ENCODE measurements at places on chromosomes 7 and 10. TPM values are rescaled to one million over a fixed set of nuclear protein-coding genes. Genes with fewer than 3 reads are reported as not detected.

GRCh38 chr10:59088912-59089573 is 87.4 kb upstream of the PHYHIPL start:
- no peak for DNase-seq
- H3K27ac ChIP-seq, result no peak overlapping the region
- H3K4me3 ChIP-seq, result no peak overlapping the region

GRCh38 chr10:98242823-98243222 is 25.2 kb downstream of the LOXL4 start:
- peaks cover 33% of the 10 kb centered on the region for H3K36me3 ChIP-seq
- H3K4me3 ChIP-seq, result no peak overlapping the region
- H3K27ac ChIP-seq, result no peak overlapping the region
- no peaks in the 10 kb centered on the region for H3K27me3 ChIP-seq
- H3K4me1 ChIP-seq, result peaks cover 4% of the 10 kb centered on the region

GRCh38 chr10:11279314-11279713 is 261.6 kb downstream of the CELF2 start:
- no peak for DNase-seq
- H3K36me3 ChIP-seq, result peaks cover 49% of the 10 kb centered on the region
- no peak overlapping the region for H3K4me3 ChIP-seq
- H3K4me1 ChIP-seq, result peaks cover 7% of the 10 kb centered on the region
- no peak overlapping the region for H3K27ac ChIP-seq

DNA sequence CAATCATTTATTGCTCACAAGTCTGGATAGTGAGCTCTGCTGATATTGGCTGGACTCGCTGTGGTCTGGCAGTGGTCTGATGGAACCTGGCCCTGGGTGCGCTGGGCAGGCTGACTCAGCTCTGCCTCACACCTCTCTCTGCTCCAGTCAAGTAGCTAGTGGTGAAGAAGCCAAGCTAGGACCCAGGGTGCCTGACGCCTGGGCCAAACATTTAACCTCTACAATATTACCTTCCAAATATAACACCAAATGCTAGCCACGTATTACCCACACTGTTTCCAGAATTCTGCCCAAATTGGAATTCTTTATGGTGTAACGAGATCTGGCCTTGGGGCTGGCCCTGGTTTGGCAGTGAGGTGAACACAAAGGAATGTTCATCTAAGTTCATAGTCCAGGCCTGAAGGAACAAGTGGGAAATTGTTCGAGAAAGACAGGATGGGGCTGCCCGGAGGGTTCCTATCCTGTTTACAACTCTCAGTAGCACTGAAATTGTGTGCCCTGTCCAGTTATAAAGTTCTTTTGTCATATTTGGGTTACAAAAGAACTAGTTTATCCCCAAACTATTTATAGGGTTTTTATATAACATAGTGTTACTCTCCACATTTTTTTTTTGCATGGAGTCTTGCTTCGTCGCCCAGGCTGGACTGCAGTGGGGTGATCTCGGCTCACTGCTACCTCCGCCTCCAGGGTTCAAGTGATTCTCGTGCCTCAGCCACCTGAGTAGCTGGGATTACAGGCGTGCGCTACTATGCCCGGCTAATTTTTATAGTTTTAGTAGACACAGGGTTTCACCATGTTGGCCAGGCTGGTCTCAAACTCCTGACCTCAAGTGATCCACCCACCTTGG is 16.3 kb downstream of the OR2AE1 start:
- no peaks in the 10 kb centered on the region for H3K4me1 ChIP-seq
- H3K36me3 ChIP-seq, result no peaks in the 10 kb centered on the region
- DNase-seq, result no peak
- no peak overlapping the region for H3K27ac ChIP-seq
- H3K27me3 ChIP-seq, result peaks cover 7% of the 10 kb centered on the region

GRCh38 chr10:44356139-44357022 is 28.5 kb downstream of the CXCL12 start:
- H3K27me3 ChIP-seq, result peaks cover 2% of the 10 kb centered on the region
- no peak overlapping the region for H3K27ac ChIP-seq
- H3K36me3 ChIP-seq, result no peaks in the 10 kb centered on the region
- H3K4me1 ChIP-seq, result no peaks in the 10 kb centered on the region
- no peak overlapping the region for H3K4me3 ChIP-seq

The TES gene
- total RNA-seq, result 112 TPM

The ANKRD7 gene
- 0.47 TPM for total RNA-seq

The RHEB gene
- 90.3 TPM for total RNA-seq

- H3K27me3 ChIP-seq, result no peaks in the 10 kb centered on the region
- DNase-seq, result no peak
- H3K4me3 ChIP-seq, result no peak overlapping the region
Observed at GRCh38 chr7:81710751-81711150, 59.1 kb downstream of the HGF start.

The OR2A5 gene
- not detected for total RNA-seq

DNA sequence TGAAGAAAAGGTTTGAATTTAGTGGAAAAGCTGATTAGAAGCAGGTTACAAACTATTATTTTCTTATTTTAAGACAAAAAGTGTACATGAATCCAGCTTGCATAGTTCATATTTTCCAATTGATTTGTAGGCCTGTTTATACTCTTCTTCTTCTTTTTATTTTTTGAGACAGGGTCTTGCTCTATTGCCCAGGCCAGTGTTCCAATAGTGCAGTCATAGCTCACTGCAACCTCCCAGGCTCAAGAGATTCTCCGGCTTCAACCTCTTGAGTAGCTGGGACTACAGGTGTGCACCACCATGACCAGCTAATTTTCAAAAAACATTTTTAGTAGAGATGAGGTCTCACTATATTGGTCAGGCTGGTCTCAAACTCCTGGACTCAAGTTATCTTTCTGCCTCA is 45.0 kb downstream of the ARL4A start:
- peak overlapping the region; percentile 43 for H3K27ac ChIP-seq
- H3K4me3 ChIP-seq, result no peak overlapping the region
- H3K27me3 ChIP-seq, result no peaks in the 10 kb centered on the region
- peaks cover 24% of the 10 kb centered on the region for H3K4me1 ChIP-seq

DNA sequence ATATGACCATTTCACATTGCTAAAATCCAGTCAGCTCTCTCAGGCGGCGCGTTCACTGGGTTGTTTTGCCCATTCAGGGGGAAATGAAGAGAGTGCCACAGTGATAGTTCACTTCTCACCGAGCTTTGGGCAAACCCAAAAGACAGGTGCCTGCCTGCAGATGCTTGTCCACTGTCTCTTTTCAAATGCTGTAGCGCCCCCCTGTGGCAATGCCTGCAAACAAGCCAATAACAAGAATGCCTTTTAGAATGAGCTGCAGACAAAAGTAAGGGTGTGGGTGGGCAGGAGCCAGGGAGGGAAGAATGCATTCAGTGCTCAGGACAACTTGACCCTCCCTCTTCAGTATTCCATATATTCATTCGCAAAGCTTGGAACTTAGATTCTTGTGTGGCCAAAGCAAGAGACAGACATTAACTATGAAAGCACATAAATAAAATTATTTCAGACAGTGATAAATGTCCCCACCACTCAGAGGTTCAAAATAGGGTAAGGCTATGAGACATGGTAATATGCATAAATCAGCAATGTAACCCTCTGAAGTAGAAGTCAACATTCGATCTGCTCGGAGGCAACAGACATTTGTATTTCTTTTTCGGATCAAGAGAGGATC is 86.9 kb downstream of the JAZF1 start:
- DNase-seq, result peak; percentile 65
- H3K4me3 ChIP-seq, result no peak overlapping the region
- peaks cover 8% of the 10 kb centered on the region for H3K4me1 ChIP-seq
- no peak overlapping the region for H3K27ac ChIP-seq
- no peaks in the 10 kb centered on the region for H3K27me3 ChIP-seq

- peak overlapping the region; percentile 18 for H3K27ac ChIP-seq
- peaks cover 10% of the 10 kb centered on the region for H3K4me1 ChIP-seq
- DNase-seq, result peak; percentile 42
- no peaks in the 10 kb centered on the region for H3K36me3 ChIP-seq
- H3K4me3 ChIP-seq, result no peak overlapping the region
- H3K27me3 ChIP-seq, result peaks cover 4% of the 10 kb centered on the region
Observed at GRCh38 chr10:1454428-1454827, 282.9 kb downstream of the ADARB2 start.

DNA sequence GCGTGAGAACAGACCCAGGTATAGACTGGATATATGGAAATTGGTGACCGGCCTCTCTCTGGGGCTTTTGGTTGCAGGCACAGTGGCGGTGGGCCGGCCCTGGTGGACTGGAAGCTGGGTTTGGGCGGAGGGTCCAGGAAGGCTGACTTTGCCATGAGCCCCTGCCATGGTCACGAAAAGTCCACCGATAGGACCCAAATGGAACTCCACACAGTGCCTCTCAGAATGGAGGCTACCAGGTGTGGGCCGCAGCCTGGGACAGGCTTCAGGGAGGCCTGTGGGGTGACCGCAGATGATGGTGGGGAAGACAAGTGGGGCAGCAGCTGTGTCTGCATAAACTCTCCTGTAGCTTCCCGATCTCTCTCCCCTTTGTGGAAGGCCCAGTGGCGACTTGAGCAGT is 123.2 kb downstream of the DNAJB6 start:
- peaks cover 11% of the 10 kb centered on the region for H3K4me1 ChIP-seq
- no peak overlapping the region for H3K27ac ChIP-seq
- H3K4me3 ChIP-seq, result no peak overlapping the region
- DNase-seq, result peak; percentile 13

- H3K4me1 ChIP-seq, result no peaks in the 10 kb centered on the region
- H3K27me3 ChIP-seq, result no peaks in the 10 kb centered on the region
- DNase-seq, result no peak
- no peak overlapping the region for H3K27ac ChIP-seq
- no peaks in the 10 kb centered on the region for H3K36me3 ChIP-seq
- H3K4me3 ChIP-seq, result no peak overlapping the region
Observed at GRCh38 chr10:105699504-105699903, 1058.4 kb downstream of the SORCS3 start.

GRCh38 chr10:106982268-106982667 is 182.2 kb downstream of the SORCS1 start:
- DNase-seq, result no peak
- H3K4me3 ChIP-seq, result no peak overlapping the region
- H3K4me1 ChIP-seq, result no peaks in the 10 kb centered on the region

GRCh38 chr10:1378473-1378872 is 322.3 kb downstream of the WDR37 start:
- no peak overlapping the region for H3K4me3 ChIP-seq
- peaks cover 20% of the 10 kb centered on the region for H3K27me3 ChIP-seq
- no peaks in the 10 kb centered on the region for H3K36me3 ChIP-seq
- no peak overlapping the region for H3K27ac ChIP-seq
- no peaks in the 10 kb centered on the region for H3K4me1 ChIP-seq
- no peak for DNase-seq

DNA sequence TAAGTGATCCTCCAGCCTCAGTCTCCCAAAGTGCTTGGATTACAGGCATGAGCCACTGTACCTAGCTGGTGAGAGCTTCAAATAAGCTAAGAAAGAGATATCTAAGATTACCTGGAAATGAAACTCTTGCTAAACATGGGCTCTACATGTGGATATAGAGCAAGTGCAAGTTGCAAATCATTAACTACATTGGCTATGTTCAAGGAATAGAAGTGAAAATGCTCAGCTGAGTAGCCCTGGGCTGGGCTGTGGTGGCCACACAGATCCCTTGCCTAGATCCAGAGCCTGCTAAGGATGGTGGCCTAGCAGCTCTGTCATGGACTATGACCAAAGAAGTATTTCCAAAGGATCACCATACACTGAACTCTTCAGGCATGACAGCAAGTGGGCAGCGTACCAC is 209.3 kb downstream of the PLXNA4 start:
- H3K4me1 ChIP-seq, result peaks cover 12% of the 10 kb centered on the region
- DNase-seq, result no peak
- peaks cover 4% of the 10 kb centered on the region for H3K27me3 ChIP-seq
- H3K36me3 ChIP-seq, result no peaks in the 10 kb centered on the region

- H3K27me3 ChIP-seq, result no peaks in the 10 kb centered on the region
- no peak overlapping the region for H3K27ac ChIP-seq
- H3K4me3 ChIP-seq, result no peak overlapping the region
- DNase-seq, result no peak
Observed at GRCh38 chr7:7737674-7738073, 19.3 kb upstream of the RPA3 start.

- no peak for DNase-seq
- no peaks in the 10 kb centered on the region for H3K27me3 ChIP-seq
- H3K4me1 ChIP-seq, result no peaks in the 10 kb centered on the region
Observed at GRCh38 chr10:60363187-60363586, 26.5 kb downstream of the ANK3 start.

The CCL24 gene
- not detected for total RNA-seq

The TBX20 gene
- total RNA-seq, result not detected

DNA sequence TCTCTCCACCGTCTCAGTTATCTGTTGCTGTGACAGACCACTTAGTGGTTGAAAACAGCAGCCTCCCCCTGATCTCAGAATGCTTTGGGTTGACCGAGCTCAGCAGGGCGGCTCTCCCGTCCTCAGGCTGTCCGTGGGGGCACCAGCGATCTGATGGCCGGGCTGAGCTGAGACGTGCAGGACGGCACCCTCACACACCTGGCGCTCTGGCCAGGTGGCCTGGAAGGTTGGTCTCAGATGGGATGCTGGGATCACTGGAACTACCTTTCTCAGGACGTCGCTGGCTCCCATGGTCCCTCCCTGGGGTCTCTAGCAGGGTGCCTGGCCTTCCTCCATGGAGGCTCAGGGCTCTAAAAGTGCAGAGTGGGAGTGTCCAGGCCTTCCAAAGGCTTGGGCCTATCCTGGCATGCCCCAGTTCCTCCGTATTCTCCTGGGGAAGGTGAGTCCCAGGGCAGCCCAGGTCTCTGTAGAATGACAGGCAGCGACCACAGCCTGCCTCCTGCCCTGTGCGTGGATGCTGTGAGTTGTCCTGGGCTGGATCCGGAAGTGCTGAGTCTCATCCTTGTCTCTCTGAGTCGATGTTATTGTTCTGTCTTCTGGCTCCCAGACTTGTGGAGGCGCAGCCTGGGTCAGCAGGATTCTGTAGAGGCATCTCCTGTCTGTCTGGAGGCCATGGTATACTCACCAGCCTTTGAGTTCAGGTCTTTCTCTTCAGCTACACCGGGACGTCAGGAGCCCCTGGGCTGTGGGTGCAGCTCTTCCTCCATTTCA is 12.2 kb upstream of the PWWP2B start:
- H3K27me3 ChIP-seq, result no peaks in the 10 kb centered on the region
- no peaks in the 10 kb centered on the region for H3K36me3 ChIP-seq
- peak overlapping the region; percentile 35 for H3K27ac ChIP-seq
- peaks cover 25% of the 10 kb centered on the region for H3K4me1 ChIP-seq

The CALN1 gene
- total RNA-seq, result not detected

The SNX13 gene
- 24.2 TPM for total RNA-seq

The SPOCK2 gene
- 268 TPM for total RNA-seq

GRCh38 chr7:19294619-19295018 is 149.4 kb upstream of the FERD3L start:
- no peak overlapping the region for H3K27ac ChIP-seq
- H3K27me3 ChIP-seq, result no peaks in the 10 kb centered on the region
- no peak for DNase-seq

The SKIDA1 gene
- 0.10 TPM for total RNA-seq
